ENCODE measurements at places on chromosomes 16 and 17. TPM values are rescaled to one million over a fixed set of nuclear protein-coding genes. Genes with fewer than 3 reads are reported as not detected.

CMTM3 gene
- 71.7 TPM for polyA plus RNA-seq

MRM1 gene
- polyA plus RNA-seq, result 5.0 TPM

OR1F1 gene
- not detected for polyA plus RNA-seq

BAIAP2 gene
- polyA plus RNA-seq, result 41.5 TPM

KRTAP29-1 gene
- polyA plus RNA-seq, result not detected

DNA sequence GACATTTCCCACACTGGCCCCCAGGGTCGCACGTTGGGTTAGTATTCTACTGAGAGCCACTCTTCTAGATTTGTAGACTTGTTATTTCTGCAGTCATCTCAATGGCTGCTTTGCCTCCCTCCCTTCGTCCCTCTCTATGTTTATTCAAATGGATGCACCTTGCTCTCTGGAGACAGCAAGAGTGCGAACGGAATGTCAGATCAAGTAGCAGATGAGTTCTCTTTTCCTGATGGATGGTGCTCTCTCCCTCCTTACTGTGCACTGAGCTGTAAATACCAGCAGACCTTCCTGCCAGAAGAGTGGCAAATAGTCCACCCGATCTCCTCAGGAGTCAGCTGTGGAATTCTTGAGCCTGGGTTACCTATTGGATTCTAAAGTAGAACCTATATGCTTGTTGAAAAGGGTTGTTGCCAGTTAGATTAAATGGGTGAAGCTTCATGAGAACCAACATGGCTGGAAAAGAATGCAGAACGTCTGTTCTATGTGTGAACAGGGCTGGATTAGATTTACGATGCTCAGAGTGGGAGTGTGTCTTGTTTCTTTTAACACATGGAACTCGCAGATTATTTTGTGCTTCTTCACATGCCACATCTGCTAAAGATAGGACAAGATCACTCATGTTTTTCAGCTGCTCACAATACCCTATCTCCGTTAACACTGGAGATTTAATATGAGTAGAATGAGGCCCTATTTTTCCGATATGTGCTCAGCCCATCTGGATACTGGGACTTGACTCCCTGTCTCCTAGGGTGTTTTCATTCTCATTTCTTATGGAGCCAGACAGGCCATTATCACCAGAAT is 6.1 kb downstream of the GNAO1 start:
- no peak for DNase-seq

- DNase-seq, result no peak
Observed at GRCh38 chr16:65655802-65656201, 533.9 kb upstream of the CDH11 start.

DNA sequence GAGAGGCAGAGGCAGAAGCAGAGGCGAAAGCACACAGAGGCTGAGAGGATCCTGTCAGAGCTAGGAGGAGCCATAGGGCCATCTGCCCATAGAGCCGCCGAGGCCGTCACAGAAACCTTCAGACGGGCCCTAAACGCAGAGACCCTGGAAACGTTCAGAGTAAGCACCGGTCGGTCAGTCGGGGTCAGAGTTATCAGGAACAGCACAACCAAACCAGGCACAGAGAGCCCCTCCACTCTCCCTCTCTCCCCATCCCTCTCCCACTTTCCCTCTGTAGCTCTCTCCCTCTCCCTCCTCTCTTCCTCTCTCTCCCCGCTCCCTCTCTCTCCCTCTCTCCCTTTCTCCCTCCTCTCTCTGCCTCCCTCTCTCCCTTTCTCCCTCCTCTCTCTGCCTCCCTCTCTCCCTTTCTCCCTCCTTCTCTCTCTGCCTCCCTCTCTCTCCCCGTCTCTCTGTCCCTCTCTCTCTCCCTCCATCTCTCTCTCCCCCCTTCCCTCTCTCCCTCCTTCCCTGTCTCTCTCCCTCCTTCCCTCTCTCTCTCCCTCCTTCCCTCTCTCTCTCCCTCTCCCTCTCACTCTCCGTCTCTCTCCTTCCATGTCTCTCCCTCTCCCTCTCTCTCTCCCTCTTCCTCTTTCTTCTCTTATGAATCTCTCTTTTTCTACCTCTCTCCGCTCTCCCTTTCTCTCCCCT is 138.9 kb downstream of the C16orf95 start:
- no peak for DNase-seq

GRCh38 chr17:44414394-44415155 is 25.1 kb upstream of the ITGA2B start:
- DNase-seq, result no peak

- no peak for DNase-seq
Observed at GRCh38 chr17:5826384-5826783, 242.1 kb upstream of the NLRP1 start.

GRCh38 chr17:82920150-82920549 is 80.3 kb upstream of the ZNF750 start:
- no peak for DNase-seq

GRCh38 chr16:48619547-48619946 is 9.6 kb upstream of the N4BP1 start:
- no peak for DNase-seq

DNA sequence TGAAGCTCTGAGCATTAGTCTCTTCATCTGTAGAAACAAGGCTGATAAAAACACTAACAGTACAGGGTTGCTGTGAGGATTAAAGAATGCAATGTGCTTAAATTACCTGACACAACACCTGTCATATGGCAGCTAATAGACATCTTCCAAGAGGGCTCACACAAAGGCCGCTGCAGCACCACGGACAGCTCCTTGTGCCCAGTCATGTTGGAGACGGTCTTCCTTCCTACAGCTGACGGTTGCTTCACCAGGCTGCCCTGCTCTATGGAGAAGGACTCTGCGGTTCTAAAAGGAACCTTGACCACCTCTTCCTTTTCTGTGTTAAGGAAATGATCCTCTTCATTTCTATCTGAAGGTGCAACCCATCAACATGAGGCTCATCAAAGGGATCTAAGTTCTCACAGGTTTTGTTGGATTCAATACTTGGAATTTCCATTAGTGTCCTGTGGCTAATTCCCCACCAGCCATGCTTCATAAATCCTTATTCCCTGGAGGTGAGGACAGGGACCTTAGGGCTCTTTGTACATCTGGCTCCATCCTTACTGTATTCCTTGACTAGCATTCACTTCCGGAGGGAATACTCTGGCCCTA is 138.9 kb upstream of the CES5A start:
- DNase-seq, result peak; percentile 59

DNA sequence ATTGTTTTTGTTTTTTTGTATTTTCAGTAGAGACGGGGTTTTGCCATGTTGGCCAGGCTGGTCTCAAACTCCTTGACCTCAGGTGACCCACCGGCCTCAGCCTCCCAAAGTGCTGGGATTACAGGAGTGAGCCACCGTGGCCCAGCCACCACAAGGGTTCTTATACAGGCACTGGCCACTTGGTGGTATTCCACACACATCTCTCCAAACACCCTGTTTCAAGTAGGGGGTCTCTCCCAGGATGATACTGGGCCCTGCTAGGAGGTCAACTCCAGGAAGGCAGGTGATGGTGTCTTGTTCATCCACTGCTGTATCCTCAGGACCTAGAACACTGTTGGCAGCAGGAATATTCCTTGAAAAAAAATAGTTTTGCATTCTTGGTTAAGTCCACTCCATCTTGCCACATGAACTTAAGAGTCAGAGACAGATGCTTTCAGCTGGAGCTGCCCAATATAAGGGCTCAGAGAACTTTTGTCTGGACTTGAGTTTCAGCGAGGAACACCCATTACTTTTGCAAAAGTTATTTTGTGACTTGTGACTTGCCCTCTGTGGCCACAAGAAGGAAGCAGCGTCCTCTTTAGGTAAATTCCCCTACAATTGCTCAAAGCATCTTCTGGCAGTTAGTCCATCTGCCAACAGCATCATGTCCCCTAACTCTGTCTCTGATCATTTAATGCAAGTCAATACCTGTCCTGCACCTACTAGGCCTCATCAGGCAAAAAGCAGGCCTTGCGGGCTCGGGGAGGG is 7.4 kb upstream of the EEF2K start:
- DNase-seq, result no peak

- no peak for DNase-seq
Observed at GRCh38 chr16:79099716-79100115, 500.8 kb downstream of the MAF start.

DNA sequence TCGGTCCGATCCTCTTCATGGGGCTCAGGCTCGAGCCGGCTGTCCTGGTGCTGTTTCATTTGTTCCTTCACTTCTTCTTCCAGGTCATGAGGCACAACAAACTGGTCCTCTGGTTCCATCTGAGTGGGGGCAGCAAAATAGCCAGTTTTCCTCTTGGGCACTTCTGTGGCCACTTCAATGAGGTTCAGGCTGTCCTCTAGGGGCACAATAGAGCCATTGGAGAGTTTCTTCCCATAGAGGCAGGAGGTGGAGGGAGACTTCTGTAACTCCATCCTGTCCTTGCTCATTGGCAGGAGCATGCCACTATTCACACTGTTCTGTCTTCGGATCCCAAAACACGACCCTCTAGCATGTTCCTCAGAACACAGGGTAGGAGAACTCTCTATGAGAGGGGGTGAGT is 22.9 kb downstream of the MARVELD3 start:
- DNase-seq, result no peak

DNA sequence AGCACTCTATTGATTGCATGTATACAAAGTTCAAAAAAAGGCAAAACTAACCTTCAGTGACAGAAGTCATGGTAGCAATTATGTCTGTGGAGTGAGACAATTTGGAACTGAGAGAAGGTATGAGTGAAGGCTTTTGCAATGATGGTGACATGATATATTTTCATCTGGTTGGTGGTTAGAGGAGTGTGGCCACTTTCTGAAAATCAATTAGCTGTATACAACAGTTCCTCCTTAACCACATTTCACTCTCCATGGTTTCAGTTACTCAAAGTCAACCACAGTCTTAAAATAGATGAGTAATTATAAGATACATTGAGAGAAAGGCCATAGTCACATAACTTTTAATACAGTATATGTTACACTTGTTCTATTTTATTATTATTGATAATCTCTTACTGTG is 26.2 kb downstream of the ADAMTS18 start:
- DNase-seq, result no peak

DNA sequence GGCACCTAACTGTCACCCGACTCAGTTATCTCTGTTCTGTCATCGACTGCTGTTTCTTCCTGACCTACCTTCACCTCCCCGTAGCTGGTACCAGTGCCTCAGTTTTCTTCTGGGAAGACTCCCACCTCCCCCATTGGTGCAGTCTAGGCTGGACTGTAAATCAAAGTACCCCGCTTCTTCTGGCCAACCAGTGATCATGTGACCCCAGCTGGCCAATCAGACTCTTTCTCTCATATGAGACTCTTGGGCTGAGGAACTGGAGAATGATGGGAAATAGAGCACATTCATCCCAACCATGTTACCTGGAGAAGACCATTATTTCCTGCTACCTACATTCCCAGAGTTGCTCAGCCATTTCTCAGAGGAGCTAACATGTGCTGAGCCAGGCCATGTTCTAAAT is 20.6 kb upstream of the LONP2 start:
- DNase-seq, result no peak

GRCh38 chr16:85153656-85154091 is 41.4 kb upstream of the CIBAR2 start:
- DNase-seq, result no peak

DNA sequence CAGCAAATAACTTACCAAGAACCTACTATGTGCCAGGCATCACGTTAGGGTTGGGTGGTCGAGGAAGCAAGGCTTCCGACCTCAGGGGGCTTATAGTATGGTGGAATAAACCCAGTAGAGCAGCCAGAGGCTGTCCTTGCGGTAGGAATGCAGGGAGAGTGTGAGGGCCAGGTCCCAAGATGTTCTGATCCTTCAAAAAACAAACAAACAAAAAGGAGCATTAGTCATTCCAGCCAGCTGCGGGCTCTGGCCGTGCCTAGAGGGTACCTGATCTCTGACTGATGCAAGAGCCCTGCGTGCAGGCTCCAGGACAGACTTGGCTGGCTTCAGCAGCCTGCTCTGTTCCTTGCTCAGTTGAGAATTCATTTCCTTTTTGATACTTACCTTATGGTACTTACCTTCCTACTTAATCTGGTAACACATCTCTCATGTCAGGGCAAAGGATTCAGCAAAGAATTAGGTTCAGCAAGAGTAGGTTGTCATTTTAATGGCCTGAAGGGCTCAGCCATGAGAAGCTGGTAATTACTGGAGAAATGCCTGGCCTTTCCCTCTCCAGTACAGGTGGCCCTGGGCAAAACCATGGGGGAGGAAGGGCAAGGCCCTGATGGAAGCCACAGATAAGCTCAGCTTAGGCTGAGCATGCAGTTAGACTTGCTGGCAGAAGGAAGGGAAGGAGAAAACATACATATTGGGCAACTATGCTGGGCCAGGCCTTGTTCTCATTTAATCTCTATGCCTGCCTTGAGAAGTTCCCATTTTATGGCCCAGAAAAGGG is 18.4 kb downstream of the CYB5D2 start:
- DNase-seq, result peak; percentile 4

GRCh38 chr17:56326001-56326359 is 172.7 kb downstream of the ANKFN1 start:
- no peak for DNase-seq

DNA sequence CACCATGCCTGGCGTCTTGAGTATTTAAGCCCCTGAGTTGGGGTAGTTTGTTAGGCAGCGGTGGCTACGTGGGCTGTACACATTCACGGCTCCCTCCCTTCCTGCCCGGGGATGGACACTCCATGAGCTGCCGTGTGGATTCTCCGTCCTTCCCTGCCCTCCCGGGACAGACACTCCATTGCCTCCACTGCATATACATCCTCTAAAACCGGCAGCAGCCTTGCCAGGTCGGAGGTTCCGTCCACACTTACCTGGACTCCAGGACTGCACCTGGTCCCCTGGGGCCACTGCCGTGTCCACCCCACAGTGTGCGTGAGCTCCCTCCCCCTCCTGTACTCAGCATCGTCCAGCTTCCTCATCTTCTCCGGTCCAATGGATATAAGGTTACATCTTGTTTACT is 3.5 kb upstream of the SPATA2L start:
- DNase-seq, result no peak

Data from left renal cortex interstitium (tissue), 4 donors.